ENCODE measurements at places on chromosomes 12 and 14.

DNA sequence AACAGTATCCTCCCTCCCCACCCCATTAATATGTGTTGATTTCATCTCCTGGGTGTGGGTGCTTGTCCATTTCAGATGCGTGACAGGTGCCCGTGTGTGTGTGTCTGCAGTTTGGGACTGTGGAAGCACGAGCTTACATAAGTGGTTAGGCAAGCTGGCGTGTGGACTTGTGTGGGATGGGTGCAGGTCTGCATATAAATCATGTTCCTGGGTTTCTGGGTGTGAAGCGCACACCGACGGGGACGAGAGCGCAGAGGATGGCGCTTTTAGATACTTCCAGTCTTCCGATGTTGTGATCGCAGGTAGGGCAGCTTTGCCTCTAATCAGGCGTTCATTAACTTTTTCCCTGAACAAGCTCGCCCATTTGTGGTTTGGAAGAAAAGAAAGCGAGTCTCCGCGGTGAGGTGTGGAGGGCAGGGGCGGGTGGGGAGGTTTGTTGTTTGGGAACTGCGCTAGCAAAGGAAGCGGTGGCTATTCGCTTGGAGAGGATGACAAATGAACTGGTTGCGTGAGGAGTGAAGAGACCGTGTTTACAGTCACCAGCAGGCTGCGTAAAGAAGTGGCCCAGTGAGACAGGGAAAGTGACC, 865 bp downstream of the RGS6 start:
- peak; percentile 63 for DNase-seq

- peak; percentile 33 for DNase-seq
These were observed 64.8 kb upstream of the MAX start for GRCh38 chr14:65167072-65167645.

- DNase-seq: peak; percentile 24
These were observed 8.9 kb downstream of the DCP1B start for GRCh38 chr12:1995205-1995896.

DNA sequence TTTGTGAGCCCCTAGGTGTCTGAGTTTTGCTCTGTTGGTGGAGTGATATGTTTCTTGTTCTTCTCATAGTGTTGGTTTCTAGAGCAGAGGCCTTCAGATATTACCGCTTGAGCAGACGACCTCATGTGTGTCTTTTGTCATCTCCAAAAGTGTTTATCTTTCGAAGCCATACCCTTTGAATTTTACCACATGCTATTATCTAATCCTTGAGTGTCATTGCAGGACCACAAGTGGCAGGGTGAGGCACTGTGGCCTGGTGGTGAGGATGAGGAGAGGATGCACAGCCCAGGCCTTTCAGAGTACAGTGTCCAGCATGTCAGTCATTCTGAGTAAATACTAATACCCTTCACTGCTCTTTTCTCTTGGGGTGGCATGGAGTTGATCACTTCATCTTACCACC, 57.2 kb upstream of the CISTR start:
- peak; percentile 91 for DNase-seq

GRCh38 chr14:90773196-90773486, 43.1 kb downstream of the TTC7B start:
- no peak for DNase-seq

DNA sequence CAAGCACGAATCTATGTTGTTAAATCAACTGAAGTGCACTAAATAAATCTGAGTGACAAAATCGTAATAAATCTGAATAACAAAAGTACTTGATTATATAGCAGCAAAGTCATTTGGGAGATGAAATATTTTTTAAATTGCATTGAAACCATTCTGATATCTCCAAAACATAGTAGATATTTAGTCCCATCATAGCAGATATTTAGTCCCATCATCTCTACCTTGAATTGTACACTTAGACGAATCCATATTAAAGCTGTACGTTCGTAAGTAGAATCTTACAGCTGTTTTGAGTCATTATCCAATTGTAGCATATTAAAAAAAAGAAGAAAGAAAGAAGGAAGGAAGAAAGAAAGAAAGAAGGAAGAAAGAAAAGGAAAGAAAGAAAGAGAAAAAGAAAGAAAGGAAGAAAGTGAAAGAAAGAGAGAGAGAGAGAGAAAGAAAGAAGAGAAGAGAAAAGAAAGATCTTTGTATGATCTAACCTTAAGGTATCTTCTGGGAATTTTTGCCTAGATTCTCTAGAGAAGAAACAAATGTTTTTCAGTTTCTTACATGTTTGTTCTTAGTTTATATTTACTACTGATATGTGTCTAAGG, 2.6 kb downstream of the DCN start:
- no peak for DNase-seq

Data from OCI-M1 (cell line).